ENCODE measurements at places on chromosomes 11 and 22.

DNA sequence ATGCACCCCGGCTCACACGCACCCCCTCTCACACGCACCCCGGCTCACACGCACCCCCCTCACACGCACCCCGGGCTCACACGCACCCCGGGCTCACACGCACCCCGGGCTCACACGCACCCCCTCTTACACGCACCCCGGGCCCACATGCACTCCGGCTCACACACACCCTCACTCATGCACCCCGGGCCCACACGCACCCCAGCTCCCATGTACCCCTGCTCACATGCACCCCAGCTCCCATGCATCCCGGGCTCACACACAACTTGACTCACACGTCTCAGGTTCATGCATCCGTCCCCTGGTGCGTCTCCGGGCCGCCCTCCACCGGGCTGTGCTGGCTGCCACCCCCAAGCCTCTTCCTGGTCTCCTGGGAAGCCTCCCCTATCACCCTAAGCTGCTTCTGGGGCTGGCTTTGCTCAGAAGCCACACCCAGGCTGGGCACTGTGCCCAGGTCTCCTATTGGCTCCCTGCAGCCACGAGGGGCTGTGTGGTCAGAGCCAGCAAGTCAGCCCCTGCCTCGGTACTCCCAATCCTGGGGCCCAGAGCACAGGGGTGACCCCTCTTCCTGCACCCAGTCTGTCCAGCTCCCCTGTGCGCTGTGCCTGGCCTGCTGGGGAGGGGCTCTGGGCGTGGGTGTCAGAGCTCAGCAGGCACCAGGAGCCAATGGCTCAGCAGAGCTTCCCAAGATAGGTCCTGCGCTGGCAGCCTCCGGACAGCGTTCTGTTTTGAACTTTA, 16.9 kb downstream of the TSPAN4 start:
- no peak for DNase-seq

GRCh38 chr11:67053896-67054329, 2.7 kb upstream of the RHOD start:
- peak; percentile 66 for DNase-seq

GRCh38 chr11:118295815-118296454, 8.6 kb upstream of the CD3E start:
- DNase-seq: peak; percentile 53

DNA sequence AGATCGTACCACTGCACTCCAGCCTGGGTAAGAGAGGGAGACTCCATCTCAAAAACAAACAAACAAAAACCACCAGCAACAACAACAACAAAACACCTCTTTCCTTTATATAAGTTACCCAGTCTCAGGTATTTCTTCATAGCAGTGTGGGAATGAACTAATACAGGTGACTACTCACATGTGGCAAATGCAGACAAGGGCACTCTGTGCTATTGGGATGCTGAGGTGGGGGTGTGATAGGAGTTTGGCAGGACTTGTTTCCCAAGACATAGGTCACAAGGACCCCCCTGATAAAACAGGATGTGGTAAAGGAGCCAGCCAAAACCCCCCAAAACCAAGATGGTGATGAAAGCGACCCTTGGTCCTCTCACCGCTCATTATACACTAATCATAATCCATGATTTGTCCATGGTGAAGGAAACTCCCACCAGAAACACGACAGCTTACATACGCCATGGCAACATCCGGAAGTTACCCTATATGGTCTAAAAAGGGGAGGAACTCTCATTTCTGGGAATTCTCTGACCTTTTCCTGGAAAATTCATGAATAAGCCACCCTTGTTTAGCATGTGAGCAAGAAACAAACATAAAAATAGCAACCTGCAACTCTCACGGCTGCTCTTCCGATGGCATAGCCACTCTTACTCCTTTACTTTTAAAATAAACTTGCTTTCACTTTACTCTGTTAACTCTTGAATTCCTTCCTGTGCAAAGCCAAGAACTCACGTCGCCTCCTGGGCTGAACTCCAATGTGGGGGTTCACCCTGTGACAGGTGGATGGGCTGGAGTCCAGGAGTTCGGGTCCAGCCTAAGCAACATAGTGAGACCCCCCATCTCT, 18.8 kb upstream of the INCENP start:
- DNase-seq: no peak

GRCh38 chr22:37254209-37254866, 10.3 kb upstream of the RAC2 start:
- DNase-seq: no peak

DNA sequence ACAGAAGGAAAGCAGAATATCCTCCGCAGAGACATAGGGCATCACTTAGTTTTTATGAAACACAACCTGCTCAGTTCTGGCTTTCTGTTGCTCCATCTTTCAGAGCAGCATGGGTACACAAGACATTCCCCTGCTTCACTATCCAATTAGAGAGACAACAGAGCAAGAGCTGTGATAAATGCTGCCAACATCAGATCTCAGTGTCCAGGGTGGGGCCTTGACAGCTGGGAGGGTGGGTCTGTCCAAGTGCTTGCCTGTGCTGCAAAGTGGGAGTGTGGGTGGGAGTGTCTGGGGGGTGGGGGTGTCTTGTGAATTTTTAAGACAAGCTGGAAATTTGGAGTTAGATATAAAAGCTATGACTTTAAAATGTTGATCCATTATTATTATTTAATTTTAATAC, 369.6 kb downstream of the TENM4 start:
- DNase-seq: no peak

GRCh38 chr22:49290711-49291110, 537.0 kb downstream of the BRD1 start:
- no peak for DNase-seq

All from activated CD4-positive, alpha-beta T cell treated with anti-CD3 and anti-CD28 coated beads for 48 hours (primary cell).